ENCODE measurements at places on chromosomes 13 and 19. TPM values are rescaled to one million over a fixed set of nuclear protein-coding genes. Genes with fewer than 3 reads are reported as not detected.

The HCST gene
- 3.2 TPM for total RNA-seq

The SYNGR4 gene
- total RNA-seq = not detected

The SHANK1 gene
- total RNA-seq = 3.3 TPM

The NFKBIB gene
- total RNA-seq = 7.4 TPM

The CAMSAP3 gene
- not detected for total RNA-seq

The CEACAM7 gene
- total RNA-seq = not detected

The ZNF256 gene
- 6.3 TPM for total RNA-seq

The LHB gene
- not detected for total RNA-seq

The NPAS1 gene
- total RNA-seq = 0.47 TPM

The GNG7 gene
- 0.17 TPM for total RNA-seq

The ZNF208 gene
- total RNA-seq = under 0.01 TPM

The CGB3 gene
- not detected for total RNA-seq

The IGFL4 gene
- 0.16 TPM for total RNA-seq

The WDR88 gene
- total RNA-seq = 0.17 TPM

The GJB2 gene
- total RNA-seq = 1.3 TPM

The FFAR1 gene
- total RNA-seq = not detected

The HRC gene
- total RNA-seq = 0.09 TPM

The GIPC3 gene
- total RNA-seq = not detected

The MYO1F gene
- 0.47 TPM for total RNA-seq

The CYTH2 gene
- 31.7 TPM for total RNA-seq

The CYP2A6 gene
- total RNA-seq = not detected

The SMAD9 gene
- total RNA-seq = 4.2 TPM

The FAM216B gene
- total RNA-seq = not detected

The CALR3 gene
- not detected for total RNA-seq

The CBLC gene
- total RNA-seq = 0.09 TPM

The MLNR gene
- total RNA-seq = not detected

The PROZ gene
- total RNA-seq = not detected

The MAP4K1 gene
- total RNA-seq = 0.32 TPM

The CHST8 gene
- not detected for total RNA-seq

The ZSCAN22 gene
- 2.9 TPM for total RNA-seq

The TRPC4 gene
- 0.09 TPM for total RNA-seq

The URAD gene
- not detected for total RNA-seq

The B3GNT8 gene
- total RNA-seq = 5.2 TPM

The ZNF578 gene
- 5.2 TPM for total RNA-seq
